Activated CD4-positive, CD25-positive, alpha-beta regulatory T cell (primary cell): ENCODE measurements at places on chromosomes 6 and 20.

DNA sequence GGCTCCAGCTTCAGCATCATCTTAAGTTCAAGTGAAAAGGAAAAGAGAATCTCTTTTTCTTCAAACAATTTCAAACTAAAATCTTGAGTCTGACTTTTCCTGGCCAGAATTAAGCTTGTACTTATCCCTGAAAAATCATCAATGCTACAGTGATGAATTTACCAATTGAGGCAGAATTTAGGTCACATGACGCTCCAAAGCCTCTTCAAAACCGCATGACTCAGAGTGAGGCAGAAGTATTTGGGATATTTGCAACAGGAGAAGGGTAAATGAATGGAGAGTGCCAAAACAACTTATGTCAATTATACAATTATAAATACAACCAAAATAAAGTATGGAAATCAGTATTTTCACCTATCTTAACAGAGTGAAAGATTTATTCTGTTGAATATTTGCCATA lies 515.5 kb downstream of the COL12A1 start:
- no peak for DNase-seq

DNA sequence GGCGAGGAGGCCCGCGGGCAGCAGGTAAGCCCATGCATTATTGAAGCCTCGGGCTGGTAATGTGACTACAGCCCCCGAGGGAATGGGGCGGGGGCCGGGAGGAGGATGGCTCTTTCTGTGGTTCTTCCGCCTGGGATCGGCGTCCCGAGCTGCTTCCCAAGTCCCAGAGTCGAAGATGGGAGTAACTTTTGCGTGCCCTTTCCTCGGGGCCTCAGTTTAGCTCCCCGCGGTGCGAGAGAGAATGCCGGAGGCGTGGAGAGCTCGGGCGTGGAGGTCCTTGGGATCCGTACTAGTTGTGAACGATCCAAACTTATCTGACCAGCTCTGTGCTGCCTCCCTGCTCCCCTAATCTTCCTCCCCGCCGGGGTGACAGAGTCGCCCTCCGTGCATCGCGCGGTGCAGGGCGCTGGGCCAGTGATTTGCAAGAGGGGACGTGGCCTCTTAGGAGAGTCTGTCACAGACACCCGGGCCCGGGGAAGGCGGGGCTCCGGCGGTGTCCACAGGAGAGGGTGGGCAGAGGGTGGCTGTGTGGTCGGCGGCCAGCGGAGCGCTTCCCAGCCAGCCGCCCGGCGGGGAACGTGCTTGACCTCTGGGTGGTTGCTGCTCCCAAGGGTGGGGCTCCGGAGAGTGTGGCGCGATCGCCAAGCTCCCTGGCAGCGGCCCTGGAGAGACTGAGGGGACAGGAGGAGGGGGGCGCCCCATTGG lies 815 bp downstream of the UTRN start:
- peak; percentile 5 for DNase-seq

DNA sequence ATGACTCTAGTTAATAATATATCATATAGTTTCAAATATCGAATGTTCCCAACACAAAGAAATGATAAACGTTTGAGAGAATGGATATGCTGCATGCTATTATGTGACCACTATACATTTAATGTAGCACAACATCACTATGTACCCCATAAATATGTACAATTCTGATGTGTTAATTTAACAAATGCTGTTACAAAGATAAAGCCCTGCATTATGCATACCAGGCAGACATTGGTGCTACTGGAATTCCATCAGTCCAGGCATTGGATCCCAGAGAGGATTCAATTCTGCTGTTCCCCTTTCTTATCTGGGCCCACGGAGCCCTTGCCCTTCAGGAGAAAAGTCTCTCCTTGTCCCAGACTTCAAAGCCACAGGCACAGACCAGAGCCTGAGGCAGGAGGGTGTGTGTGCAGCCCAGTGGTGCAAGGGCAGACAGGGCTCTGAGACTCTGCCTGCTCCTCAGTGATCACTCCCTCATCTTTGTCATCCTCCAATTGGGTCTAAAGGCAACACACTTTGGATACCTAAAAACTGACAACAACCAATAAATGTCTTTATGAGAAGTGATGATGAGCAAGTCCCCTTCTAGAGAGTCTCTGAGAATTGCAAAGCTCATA lies 45.2 kb downstream of the PSMG4 start:
- no peak for DNase-seq

- DNase-seq = no peak
Measured at GRCh38 chr6:169285165-169285564, 31.5 kb upstream of the THBS2 start.
